Effector memory CD8-positive, alpha-beta T cell (primary cell): ENCODE measurements at places on chromosomes 5 and 9.
A peak's percentile ranks its signal among the peaks of the same experiment; 100 is the strongest.

- no peak for DNase-seq
Measured at GRCh38 chr9:114853071-114853855, 47.4 kb upstream of the TNFSF15 start.

GRCh38 chr5:5619546-5619945 lies 197.1 kb downstream of the ICE1 start:
- DNase-seq: no peak

DNA sequence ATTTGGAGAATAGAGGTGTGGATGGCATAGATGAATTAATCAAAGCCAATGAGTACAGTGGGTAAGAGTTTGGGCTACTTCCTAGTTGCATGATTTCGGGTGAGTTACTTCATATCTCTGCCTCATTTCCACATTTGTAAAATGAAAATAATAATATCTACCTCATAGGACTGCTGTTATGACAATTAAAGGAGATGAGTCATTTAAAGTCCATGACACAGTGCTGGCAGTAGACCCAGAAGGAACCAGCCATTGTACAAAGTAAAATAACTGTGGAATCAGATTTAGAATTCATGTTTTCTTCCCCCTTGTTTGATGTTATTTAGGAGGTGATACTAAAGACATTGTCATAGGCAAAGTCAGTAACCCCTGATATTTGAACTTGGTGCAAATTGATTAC lies 139.5 kb upstream of the SLC27A6 start:
- no peak for DNase-seq

- DNase-seq: no peak
Measured at GRCh38 chr9:8772302-8772701, 972.7 kb upstream of the DMAC1 start.

DNA sequence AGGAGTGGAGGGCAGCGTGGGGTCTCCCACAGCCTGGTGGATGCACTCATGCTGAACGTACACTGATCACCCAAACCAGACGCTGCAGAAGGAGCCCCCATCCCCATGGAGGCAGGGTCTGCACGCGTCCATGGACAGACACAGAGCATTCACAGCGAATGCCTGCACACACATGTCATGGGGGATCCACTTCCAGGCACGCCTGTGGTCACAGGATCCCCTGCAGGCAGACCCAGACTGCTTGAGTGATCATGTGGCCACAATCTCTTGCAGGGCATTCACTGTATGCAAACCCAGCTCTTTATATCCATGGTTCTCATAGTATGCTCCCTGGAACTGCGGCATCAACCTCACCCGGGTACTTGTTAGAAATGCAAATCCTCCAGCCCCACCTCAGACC lies 5.4 kb downstream of the SNCB start:
- DNase-seq: no peak

GRCh38 chr9:129486756-129487657 lies 133.9 kb downstream of the C9orf50 start:
- no peak for DNase-seq

- no peak for DNase-seq
Measured at GRCh38 chr9:137740312-137740711, 121.5 kb downstream of the EHMT1 start.

DNA sequence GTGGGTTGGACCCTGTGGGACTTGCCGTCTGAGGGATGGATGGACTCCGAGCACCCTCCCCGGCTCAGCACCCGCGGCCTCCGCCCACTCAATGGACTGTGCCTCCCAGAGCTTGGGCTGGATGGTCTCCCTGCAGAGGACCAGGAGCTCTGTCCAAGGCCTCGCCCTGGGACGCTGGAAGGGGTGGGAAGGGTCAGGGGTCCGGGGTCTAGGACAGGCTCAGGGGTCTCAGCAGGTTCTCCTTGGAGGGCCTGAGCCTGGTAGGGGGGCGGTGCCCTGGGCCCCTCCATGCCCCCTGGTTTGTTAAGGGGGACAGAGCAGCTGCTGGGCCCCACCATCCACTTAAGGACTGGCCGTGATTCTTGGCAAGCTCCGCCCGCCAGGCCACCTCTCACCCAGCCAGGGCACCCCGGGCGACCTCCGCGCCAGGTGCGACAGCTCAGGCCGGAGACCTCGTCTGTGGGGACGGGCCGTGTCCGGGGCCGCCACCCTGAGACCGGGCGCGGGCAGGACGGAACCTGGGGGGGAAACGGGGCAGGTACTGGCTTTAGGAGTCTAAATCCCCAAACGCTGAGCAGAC lies 29.2 kb downstream of the EXOC3 start:
- DNase-seq: peak; percentile 11

- DNase-seq: no peak
Measured at GRCh38 chr5:16709691-16710433, 93.1 kb upstream of the RETREG1 start.

DNA sequence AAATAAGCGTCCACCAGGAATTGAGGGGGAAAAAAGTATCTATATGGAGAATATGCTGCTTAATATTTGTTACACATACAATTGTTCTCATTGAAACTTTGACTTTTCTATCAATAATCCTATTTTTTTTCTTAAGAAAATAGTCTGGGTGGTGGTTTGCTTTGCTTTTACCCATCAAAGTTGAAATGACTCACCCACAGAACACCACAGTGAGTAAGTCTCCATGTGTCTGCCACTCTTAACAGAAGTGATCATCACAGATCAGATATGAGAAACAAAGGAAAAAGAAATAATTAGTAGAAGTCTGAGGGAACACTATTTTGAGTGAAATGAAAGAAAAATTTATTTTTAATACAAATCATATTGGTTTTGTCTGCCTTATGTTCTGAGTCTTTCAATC lies 742.8 kb downstream of the CDH9 start:
- DNase-seq: no peak

GRCh38 chr5:6501701-6502100 lies 53.0 kb downstream of the UBE2QL1 start:
- no peak for DNase-seq

- DNase-seq: no peak
Measured at GRCh38 chr9:1018121-1018520, 32.0 kb upstream of the DMRT2 start.

DNA sequence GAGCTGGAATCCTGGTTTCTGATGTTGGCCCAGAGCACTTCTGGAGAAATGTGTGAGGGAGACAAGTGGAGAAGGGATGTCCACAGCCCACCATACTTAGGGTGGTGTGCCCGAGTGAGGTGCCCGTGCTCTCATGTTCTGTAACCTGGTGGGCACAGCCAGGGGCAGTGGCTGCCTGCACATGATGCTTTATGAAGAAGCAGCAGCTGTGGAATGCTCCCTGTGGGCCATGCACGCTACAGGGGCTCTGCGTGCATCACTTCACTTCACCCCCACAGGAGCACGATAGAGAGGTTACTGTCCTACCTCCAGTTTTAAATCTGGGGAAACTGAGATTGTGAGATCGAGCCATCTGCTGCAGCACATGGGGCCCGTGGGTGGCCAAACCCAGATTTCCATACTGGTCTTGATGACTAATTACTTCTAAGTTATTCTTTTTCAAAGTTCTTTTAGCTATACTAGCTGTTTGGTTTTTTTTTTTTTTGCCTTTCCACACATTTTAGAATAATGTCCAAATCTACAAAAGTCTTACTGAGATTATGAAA lies 441.6 kb downstream of the GADD45G start:
- no peak for DNase-seq

DNA sequence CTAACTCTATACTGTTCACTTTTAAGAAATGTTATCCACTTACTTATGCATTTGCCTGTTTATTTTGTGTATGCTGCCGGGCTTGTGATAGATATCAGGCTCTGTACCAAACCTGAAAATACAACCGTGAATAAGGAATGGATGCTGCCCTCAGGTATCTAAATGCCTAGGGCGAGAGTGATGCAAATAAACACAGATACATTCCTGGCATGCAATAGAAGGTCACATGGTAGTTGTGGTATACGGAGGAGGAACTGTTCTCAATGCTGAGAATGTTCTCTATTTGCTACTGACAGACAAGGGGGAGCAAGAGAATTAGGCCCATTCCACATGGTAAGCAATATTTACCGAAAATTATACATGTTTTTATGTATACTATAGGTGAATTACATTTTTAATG lies 227.8 kb downstream of the ICE1 start:
- no peak for DNase-seq
